Activated CD8-positive, alpha-beta memory T cell treated with anti-CD3 and anti-CD28 coated beads, Interleukin-2, amount 50 U/mL, for 48 hours (primary cell): ENCODE measurements at places on chromosomes 6 and 20.

DNA sequence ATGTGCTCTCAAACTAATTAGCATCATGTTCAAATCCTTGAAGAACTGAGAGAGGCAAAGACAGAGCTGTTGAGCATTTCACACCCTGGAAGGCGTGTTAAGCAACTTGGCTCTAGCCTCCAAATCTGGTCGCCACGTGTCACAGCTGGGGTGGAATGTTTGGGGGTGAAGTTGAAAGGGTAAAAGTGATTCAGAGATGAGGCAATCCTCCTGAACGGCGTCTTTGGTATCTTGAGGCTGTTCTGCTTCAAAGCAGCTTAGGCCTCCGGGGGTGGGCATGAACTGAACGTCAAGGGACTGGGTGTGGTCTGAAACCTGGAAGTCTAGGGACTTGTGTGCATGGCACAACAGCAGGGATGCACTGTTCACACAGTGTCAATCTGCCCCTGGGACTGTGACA is 62.3 kb downstream of the TRAM2 start:
- DNase-seq = no peak

GRCh38 chr20:16803965-16804792 is 56.0 kb downstream of the OTOR start:
- DNase-seq = peak; percentile 81

GRCh38 chr20:25223179-25223661 is 24.7 kb upstream of the PYGB start:
- peak; percentile 80 for DNase-seq

GRCh38 chr20:23119456-23120216 is 33.5 kb upstream of the CD93 start:
- no peak for DNase-seq

GRCh38 chr20:48750376-48750775 is 77.4 kb downstream of the PREX1 start:
- DNase-seq = no peak

DNA sequence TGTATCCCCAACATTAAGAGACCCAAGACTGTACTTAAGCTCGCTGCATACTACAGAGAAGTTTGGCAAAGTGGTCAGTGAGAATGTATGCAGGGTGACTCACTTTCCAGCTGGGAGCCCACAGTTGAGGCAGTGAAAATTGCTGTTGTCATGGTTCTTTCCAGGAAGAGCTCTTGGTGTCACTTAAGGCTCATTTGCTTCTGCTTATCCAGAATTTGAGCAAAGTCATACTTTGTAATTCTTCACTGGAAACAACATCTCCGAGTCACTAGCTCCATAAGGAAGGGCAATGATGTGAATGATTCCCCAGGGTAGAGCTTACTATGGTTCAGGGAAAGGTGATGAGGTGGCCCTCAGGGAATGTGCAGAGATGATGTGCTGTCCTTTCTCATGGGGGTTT is 65.4 kb upstream of the FBXL4 start:
- DNase-seq = no peak
